ENCODE measurements at places on chromosomes 5 and 9.

DNA sequence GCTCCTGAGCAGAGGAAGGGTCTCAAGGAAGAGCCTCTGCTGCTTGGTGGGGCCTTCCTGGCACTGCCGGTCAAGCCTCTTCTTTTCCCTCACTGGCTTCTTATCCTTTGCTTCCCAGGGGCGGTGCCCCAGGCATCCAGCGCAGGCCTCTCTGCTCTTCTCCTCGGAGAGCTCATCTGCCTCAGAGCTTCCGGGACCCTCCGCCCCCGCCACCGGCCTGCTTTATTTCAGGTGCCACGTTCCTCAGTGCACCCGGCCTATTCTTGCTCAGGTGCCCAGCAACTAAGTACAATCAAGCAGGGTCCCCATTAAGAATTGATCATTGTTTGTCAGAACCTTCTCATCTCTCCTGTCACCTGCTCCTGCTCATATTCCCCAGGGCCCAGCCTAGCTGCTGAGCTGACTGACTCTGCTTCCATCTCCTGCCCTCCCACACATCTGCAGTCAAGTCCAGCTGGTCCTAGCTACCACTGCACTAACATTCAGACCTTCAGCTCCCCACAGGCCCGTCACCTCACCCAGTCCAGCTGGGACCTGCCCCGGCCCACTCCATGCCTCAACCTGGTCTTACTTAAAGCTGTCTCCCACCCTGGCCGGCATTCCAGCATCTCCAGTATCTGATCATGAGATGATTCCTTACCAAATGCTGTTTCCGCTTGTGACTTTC is 114.3 kb upstream of the BOD1 start:
- DNase-seq: no peak

- DNase-seq: no peak
Measured at GRCh38 chr5:135240781-135241360, 158.2 kb downstream of the MACROH2A1 start.

DNA sequence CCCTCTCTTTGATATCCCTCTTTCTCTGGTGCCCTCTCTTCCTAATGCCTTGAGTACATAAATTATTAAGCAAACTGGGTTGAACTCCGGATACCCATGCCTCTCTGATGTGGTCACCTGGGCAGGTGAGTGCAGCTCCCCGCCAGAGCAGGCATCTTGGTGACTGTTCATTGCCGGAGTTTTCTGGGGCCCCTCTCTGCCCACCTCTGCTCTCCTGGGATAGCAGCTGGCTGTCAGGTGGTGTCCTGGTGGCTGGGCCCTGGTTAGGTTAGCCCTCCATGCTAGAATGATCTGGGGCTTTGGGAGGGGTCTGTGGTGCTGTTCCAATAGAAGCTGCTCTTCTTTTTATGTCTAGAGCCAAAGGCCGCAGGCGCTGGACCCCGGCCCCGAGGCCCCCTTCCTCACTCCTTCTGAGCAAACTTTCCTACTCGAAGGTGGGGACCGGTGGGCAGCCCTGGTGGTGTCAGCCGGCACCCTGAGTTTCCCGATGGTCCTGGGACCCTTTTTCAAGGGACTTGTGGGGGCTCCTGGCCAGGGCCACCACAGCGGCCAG is 4.9 kb upstream of the SCGB3A1 start:
- no peak for DNase-seq

DNA sequence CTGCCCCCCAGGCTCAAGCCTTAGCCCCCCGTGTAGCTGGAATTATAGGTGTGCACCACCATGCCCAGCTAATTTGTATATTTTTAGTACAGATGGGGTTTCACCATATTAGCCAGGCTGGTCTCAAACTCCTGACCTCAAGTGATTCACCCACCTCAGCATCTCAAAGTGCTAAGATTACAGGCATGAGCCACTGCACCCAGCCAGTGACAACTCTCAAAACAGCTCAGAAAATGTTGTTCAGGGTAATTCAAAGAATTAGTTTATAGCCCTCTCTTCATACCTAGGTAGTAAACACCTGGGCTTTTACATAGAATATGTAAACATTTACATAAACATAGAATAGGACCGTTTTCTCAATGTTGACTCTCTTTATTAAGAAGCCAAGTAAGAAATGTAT is 168.7 kb downstream of the ENC1 start:
- DNase-seq: no peak

DNA sequence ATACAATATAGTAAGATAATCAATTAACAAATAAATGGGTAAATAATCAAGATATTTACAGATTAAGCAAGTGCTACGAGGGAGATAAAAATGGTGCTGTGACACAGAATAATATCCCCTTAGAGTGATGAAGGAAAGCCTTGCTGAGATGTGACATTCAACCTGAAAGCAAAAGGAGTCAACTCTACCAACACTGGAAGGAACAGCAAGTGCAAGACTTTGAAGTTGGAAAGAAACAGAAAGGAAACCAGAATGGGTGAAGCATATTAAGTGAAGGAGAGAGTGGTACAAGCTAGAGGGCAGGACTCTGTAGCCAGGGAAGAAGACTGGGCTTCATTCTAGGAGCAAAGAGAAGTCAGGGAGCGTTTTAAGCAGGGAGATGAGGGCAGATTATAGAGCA is 12.2 kb upstream of the MEGF9 start:
- no peak for DNase-seq

DNA sequence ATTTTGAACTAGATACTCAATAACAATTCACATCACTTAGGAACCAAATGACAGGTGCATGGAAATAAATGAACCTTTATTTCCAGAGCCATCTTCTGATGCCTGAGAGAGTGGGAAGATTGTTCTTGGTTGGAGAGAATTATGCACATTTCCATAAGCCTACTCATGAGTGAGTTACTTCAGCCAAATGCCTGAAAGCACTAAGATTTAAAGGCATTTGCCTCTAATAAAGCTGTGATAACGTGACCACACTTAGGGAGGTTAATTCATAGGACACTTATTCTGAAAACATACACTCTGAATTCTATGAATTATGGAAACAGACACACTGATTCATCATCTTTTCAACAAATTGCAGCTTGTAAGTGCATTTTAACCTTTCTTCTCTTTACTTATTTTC is 40.0 kb downstream of the KCTD16 start:
- DNase-seq: no peak

GRCh38 chr9:91073811-91074771 is 272.5 kb downstream of the SYK start:
- DNase-seq: no peak

Measured in kidney glomerular epithelial cell (primary cell).